ENCODE measurements at places on chromosomes 11 and 22. TPM values are rescaled to one million over a fixed set of nuclear protein-coding genes. Genes with fewer than 3 reads are reported as not detected.

Gene ACTN3
- total RNA-seq, result not detected

DNA sequence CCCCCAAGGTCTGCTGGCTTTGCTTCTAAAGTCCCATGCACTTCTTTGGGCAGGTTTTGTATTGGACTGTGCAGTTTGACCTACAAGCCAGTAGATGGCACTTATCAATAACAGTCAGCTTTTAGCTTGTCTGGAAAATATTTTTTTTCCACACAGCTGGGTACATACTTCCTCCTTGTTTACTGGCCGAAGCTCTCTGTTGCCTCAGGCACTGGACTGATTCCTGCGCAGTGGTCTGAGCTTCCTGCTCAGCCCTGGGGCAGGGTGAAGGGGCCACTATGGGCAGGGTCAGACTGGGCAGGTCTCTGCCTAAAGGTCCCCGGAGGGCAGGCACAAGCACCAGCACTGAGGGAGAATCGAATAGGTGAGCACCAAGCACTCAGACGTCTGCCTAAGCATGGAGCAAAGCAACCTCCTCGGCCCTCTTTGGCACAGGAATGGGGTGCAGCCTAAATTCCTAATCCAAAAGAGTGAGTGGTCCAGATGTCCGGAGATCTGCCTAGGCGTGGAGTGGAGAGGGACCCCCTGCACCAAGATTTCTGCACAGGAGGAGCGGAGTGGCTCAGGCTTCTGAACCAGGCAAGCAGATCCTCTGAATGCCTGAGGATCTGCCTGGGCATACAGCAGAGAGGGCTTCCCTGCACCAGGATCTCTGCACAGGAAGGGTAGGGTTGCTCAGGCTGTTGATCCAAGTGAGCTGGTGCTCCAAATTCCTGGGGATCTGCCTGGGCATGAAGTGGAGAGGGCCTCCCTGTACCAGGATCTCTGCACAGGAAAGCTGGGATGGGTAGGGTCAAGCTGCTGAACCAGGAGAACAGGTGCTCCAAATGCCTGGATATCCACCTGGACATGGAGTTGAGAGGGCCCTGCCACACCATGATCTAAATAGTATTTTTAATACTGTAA, 105.9 kb upstream of the C11orf58 start:
- DNase-seq, result no peak
- no peaks in the 10 kb centered on the region for H3K36me3 ChIP-seq
- no peak overlapping the region for H3K27ac ChIP-seq
- no peaks in the 10 kb centered on the region for H3K4me1 ChIP-seq
- H3K4me3 ChIP-seq, result no peak overlapping the region

GRCh38 chr11:80727315-80727714, 1286.5 kb upstream of the TENM4 start:
- no peaks in the 10 kb centered on the region for H3K27me3 ChIP-seq
- H3K4me1 ChIP-seq, result no peaks in the 10 kb centered on the region
- no peak for DNase-seq

Gene MTMR2
- 40.1 TPM for total RNA-seq

DNA sequence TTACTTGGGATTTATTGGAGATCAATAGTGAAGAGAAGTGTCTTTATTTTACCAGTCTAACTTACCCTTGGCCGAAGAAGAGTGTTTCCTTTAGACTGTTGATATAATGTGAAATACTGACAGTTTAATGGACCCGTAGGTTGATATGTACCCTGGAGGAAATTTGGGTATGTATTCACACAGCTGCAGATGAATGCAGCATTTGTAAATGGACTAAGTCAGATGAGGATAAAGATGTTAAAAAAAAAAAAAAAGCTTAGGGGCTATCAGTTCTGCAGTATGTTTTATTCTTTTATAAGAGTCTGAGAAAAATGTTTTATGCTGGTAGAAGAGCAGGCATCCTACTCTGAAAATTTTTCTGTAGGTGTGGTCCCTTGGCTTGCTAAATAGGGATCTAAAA, 2.7 kb downstream of the REXO2 start:
- peaks cover 6% of the 10 kb centered on the region for H3K36me3 ChIP-seq
- H3K4me1 ChIP-seq, result peaks cover 40% of the 10 kb centered on the region
- H3K27me3 ChIP-seq, result no peaks in the 10 kb centered on the region
- no peak for DNase-seq
- no peak overlapping the region for H3K4me3 ChIP-seq

GRCh38 chr22:40001106-40001505, 6.4 kb downstream of the FAM83F start:
- H3K36me3 ChIP-seq, result no peaks in the 10 kb centered on the region
- H3K27ac ChIP-seq, result no peak overlapping the region
- H3K4me3 ChIP-seq, result no peak overlapping the region
- H3K4me1 ChIP-seq, result peaks cover under 1% of the 10 kb centered on the region
- peaks cover 13% of the 10 kb centered on the region for H3K27me3 ChIP-seq

Gene MYO18B
- total RNA-seq, result 2.4 TPM

DNA sequence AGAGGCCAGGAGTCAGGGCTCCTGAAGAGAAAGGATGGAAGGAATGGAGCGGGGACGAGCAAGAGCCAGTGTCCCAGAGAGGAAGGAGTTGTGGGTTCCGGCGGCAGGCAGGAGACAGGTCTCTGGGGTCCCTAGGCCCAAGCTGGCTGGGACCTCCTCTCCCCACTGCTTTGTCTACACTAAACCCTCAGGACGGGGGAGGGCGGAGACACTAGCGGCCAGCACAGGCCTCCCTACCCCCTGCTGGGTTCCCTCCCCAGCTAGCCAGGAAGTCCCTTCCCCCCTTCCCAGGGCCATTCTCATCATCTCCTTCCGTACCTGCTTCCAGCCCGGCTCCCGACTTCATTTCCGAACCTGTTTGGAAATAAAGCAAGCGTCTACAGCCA, 79.5 kb downstream of the ST3GAL4 start:
- no peak overlapping the region for H3K4me3 ChIP-seq
- H3K4me1 ChIP-seq, result no peaks in the 10 kb centered on the region
- no peak for DNase-seq
- no peaks in the 10 kb centered on the region for H3K36me3 ChIP-seq

DNA sequence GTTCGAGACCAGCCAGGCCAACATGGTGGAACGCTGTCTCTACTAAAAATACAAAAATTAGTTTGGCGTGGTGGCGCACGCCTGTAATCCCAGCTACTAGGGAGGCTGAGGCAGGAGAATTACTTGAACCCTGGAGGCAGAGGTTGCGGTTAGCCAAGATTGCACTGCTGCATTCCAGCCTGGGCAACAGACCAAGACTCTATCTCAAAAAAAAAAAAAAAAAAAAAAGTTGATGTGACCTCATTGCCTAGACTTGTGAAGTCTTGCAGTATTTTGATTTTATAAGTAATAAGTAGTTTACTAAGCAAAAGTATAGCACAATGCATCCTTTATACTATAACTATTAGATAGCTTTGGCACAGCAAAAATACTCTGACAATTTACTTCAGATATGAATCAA, 9.9 kb upstream of the CUL5 start:
- H3K36me3 ChIP-seq, result no peaks in the 10 kb centered on the region
- no peak overlapping the region for H3K27ac ChIP-seq
- peaks cover 7% of the 10 kb centered on the region for H3K27me3 ChIP-seq
- H3K4me1 ChIP-seq, result no peaks in the 10 kb centered on the region
- no peak for DNase-seq

DNA sequence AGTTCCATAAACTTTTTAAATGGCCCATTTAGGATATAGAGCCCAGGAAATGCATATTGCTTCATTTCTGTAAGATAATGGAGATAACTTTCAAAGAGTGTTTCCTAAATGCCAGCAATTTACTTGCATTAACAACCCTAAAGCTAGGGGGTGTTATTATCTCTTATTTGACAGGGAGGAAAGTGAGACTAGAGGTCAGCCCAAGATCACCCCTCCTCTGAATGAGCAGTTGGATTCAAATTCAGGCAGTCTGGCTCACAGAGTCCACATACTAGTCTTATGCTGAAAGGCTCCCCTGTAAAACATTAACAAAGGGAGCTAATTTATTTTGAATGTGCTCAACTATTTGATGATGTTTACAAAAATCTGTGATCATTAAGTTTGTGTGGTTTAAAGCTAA, 49.9 kb upstream of the TRIM77 start:
- no peaks in the 10 kb centered on the region for H3K36me3 ChIP-seq
- no peak for DNase-seq
- H3K27ac ChIP-seq, result no peak overlapping the region
- H3K4me3 ChIP-seq, result no peak overlapping the region
- no peaks in the 10 kb centered on the region for H3K27me3 ChIP-seq

Gene GPHA2
- total RNA-seq, result 0.81 TPM

DNA sequence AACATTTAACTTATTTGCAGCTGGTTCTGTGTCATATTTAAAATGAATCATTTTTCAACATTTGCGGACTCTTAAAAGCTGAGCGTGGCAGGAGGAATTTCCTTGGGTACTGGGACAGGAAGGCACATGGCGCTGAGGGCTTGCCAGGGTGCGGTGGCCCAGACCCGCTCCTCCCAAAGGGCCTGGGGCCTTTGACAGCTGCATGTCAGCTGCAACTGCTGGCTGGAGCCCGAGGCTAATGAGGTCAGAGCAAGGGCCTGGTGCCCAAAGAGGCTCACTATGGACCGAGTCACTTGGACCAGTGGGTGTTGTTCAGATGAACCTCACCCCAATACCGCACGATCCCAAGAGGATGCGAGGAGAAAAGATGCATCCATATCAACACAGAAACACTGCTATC, 326.9 kb downstream of the CTTN start:
- no peaks in the 10 kb centered on the region for H3K4me1 ChIP-seq
- H3K27ac ChIP-seq, result no peak overlapping the region
- no peak for DNase-seq
- no peaks in the 10 kb centered on the region for H3K36me3 ChIP-seq
- H3K27me3 ChIP-seq, result peaks cover 10% of the 10 kb centered on the region
- H3K4me3 ChIP-seq, result no peak overlapping the region

GRCh38 chr22:35785181-35785923, 67.7 kb downstream of the APOL5 start:
- H3K4me3 ChIP-seq, result no peak overlapping the region
- H3K27me3 ChIP-seq, result peaks cover 6% of the 10 kb centered on the region
- H3K36me3 ChIP-seq, result no peaks in the 10 kb centered on the region

Gene ALKBH3
- 81.7 TPM for total RNA-seq

GRCh38 chr22:35231585-35232084, 25.7 kb upstream of the HMGXB4 start:
- DNase-seq, result peak; percentile 80
- no peak overlapping the region for H3K27ac ChIP-seq
- peaks cover 40% of the 10 kb centered on the region for H3K27me3 ChIP-seq
- no peaks in the 10 kb centered on the region for H3K36me3 ChIP-seq

Gene CLDN5
- total RNA-seq, result 0.36 TPM

Gene SCGB1D2
- total RNA-seq, result not detected

Gene MMP7
- not detected for total RNA-seq

GRCh38 chr11:77450227-77450626, 23.7 kb downstream of the PAK1 start:
- no peaks in the 10 kb centered on the region for H3K27me3 ChIP-seq
- H3K4me1 ChIP-seq, result peaks cover 32% of the 10 kb centered on the region
- no peak for DNase-seq
- no peaks in the 10 kb centered on the region for H3K36me3 ChIP-seq
- no peak overlapping the region for H3K4me3 ChIP-seq

Data from activated T-cell treated with anti-CD3 and anti-CD28 coated beads, Interleukin-2, amount 50 U/mL, for 72 hours (primary cell).